ENCODE measurements at places on chromosomes 6 and 20.

DNA sequence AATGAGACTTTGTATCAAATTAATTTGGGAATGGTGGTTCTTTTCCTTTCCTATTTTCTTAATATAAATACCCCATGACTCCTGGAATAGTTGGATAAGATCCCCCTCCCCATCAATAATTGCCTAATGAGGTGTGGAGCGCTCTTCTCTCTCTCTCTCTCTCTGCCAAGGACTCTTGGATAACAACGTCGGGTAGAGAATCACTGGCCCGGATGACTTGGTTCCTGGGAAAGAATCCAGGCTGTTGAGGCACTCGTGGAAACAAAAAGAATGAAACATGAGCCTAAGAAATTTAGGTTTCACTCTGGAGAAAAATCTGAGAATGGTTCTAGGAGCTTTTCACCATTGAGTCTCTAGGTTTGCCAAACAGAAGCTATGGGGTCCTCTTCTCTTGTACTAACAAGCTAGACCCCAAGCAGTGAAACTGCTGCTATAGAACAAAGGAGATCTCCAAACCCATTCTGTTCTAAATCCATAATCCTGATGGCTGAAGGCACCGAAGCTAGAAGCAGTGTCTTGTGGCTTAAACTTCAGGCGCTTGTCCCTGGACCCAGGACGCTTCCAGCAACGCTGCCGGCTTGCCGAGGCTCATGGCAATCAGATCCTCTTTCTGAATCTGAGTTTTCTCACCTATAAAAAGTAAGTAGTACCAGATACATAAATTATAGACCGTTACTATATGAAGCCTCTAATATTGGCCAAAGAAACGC, 241.6 kb upstream of the BTBD3 start:
- DNase-seq: no peak

- no peak for DNase-seq
Measured at GRCh38 chr6:148239801-148240460, 102.7 kb upstream of the SASH1 start.

DNA sequence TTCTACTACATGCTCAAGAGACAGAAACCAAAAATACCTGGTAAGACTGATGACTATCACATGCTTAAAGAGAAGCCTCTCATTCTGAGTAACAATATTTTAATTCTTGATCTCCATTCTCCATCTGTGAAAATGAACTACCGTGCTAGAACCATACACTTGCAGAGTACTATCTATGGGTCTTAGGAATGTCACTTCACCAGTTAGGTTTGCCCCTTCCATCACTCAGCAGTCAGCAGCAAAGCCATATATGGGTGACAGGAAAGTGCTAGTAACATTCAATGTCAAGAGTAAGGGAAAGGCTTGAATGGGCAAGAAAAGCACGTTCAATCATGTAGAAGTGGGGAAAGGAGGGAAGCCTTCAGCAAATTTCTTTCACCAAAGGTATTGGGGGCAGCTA, 2.3 kb downstream of the DNAAF9 start:
- DNase-seq: no peak

DNA sequence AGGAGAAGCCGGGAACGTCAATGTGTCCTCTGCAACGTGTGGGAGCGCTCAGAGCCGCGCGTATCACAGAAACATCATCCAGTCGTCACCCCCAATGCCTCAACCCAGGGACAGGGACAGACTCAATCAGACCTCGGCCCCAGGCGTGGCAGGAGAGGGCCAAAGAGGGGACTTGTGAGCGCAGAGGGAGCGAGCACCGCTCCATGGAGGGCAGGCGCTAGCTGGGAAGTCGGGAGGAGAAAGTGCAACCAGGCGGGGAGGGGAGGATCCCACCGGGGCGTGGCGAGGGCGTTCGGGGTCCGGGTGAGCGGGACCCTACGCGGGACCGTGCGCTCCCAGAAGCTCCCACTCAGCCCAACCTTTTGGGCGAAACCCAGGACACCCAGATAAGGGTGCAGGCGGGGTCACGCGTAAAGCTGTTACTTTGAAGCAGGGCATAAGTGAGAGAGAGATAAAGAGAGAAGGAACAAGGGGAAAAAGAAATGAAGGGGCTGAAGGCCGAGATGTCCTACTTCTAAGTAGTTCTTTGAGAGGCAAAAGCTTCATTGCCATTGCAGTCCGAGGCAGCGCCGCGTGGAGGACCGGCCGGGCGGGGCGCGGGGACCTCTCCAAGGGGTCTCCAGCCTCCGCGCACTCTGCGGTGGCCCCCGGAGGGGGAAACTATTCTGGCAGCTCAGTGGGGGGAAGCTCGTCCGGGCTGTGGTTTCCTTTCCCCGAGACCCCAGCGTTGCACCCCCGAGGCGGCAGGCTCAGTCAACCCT, 862 bp upstream of the SOBP start:
- DNase-seq: no peak

DNA sequence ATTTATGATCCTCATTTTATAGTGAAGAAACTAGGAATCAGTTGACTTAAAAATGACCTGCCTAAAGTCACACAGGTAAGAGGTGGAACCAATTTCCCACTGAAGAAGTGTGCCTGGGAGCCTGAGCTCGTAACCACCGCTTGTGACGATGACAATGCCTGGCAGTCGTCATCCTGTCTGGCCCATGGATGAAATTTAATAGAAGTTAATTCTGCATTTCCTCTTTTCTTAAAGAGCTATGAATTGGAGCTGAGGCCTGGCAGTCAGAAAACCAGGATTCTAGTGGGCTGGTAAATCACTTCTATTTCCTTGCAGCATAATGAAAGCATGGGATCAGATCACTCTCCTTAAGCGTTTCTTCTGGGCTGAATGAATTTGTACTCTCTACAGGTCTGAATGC, 200.0 kb upstream of the SGK1 start:
- DNase-seq: no peak

- no peak for DNase-seq
Measured at GRCh38 chr20:45860560-45861220, 3.3 kb downstream of the ZSWIM3 start.

GRCh38 chr6:71033890-71034289, 77.0 kb upstream of the B3GAT2 start:
- DNase-seq: no peak

GRCh38 chr6:107033126-107033525, 5.1 kb downstream of the MTRES1 start:
- no peak for DNase-seq

- no peak for DNase-seq
Measured at GRCh38 chr20:64039293-64040160, 3.5 kb downstream of the C20orf204 start.

GRCh38 chr6:169891421-169891820, 140.0 kb downstream of the ERMARD start:
- no peak for DNase-seq

DNA sequence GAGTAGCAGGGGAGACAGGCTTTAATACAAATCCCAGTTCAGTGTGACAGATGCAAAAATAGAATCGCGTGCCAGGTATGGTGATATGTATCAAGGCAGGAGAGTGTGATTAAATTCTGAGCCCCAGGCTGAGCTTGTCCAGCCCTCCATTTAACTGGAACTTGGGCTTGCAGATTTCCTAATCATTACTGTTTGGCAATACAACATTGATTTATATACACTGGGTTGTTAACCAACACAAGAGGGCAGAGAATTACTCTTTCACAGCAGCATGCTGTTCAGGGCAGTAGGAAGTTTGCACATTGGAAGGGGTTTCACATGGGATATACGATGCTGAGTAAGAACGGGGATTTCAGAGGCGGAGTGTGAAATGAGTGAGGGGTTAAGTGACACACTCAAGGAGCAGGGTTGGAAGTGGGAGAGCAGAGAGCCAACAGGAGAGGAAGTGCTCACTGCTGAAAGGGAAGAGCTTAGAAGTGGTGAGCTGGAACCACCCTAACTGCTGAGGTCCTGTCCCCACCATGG, 70.8 kb upstream of the ATXN1 start:
- no peak for DNase-seq

GRCh38 chr6:4727671-4728435, 48.4 kb upstream of the CDYL start:
- DNase-seq: no peak

- no peak for DNase-seq
Measured at GRCh38 chr6:56242346-56242745, 5.0 kb downstream of the COL21A1 start.

- no peak for DNase-seq
Measured at GRCh38 chr20:479487-479886, 17.2 kb upstream of the TBC1D20 start.

GRCh38 chr6:170251776-170252571, 38.9 kb downstream of the DLL1 start:
- DNase-seq: no peak

GRCh38 chr6:45922728-45923351, 92.8 kb downstream of the CLIC5 start:
- peak; percentile 56 for DNase-seq

- no peak for DNase-seq
Measured at GRCh38 chr6:41723530-41724227, 11.7 kb downstream of the TFEB start.

- DNase-seq: no peak
Measured at GRCh38 chr6:144379356-144379755, 94.2 kb downstream of the UTRN start.

- DNase-seq: no peak
Measured at GRCh38 chr6:43070028-43070632, 6.0 kb upstream of the PTK7 start.

GRCh38 chr20:59831024-59831915, 102.2 kb downstream of the SYCP2 start:
- DNase-seq: no peak

- peak; percentile 58 for DNase-seq
Measured at GRCh38 chr6:109187399-109188114, 92.2 kb downstream of the CEP57L1 start.

DNA sequence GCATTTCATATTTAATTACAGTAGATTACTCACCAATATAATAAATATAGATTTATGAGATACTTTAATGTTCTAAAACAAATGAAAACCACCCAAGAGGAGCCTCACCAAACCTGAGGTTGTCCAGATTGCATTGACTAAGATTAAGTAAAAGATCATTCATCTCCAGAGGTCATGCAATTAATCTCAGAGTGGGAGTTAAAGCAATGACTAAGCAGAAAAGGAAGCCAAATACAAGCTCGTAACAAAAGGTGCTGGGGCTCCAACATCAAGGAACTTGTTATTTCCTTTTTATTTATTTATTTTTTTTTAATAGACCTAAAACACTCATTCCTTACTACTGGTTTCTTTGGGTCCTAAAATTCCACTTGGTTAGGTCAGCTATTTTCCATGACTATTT, 57.7 kb downstream of the RSPO3 start:
- no peak for DNase-seq

- DNase-seq: no peak
Measured at GRCh38 chr6:30679765-30680535, 6.5 kb downstream of the PPP1R18 start.

GRCh38 chr20:61841966-61842365, 223.7 kb downstream of the TAF4 start:
- no peak for DNase-seq

GRCh38 chr6:4459032-4459431, 317.2 kb upstream of the CDYL start:
- no peak for DNase-seq

- no peak for DNase-seq
Measured at GRCh38 chr6:145367149-145367548, 368.2 kb downstream of the EPM2A start.

DNA sequence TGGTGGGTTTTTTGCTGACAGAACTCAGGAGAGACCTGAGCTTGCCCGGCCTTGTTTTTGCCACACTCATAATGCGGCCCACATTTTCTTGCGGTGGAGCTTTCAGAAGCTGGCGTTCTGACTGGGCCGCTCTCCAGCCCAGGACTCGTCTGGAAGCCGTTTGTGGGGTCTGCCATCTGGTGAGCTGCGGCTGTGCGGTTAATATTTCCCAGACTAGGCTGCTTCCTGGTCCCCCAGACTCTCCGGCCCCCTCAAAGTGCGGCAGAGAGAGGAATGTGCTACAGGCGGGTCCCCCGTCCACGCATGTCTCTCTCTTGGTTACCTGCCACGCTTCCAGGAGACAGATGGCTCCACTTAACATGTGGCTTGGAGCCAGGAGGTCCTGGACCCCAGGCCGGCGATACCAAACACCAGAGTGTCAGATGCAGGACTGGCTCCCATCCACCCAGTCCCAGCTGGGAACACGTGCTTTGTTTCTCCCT, 128.9 kb upstream of the PMEPA1 start:
- no peak for DNase-seq

DNA sequence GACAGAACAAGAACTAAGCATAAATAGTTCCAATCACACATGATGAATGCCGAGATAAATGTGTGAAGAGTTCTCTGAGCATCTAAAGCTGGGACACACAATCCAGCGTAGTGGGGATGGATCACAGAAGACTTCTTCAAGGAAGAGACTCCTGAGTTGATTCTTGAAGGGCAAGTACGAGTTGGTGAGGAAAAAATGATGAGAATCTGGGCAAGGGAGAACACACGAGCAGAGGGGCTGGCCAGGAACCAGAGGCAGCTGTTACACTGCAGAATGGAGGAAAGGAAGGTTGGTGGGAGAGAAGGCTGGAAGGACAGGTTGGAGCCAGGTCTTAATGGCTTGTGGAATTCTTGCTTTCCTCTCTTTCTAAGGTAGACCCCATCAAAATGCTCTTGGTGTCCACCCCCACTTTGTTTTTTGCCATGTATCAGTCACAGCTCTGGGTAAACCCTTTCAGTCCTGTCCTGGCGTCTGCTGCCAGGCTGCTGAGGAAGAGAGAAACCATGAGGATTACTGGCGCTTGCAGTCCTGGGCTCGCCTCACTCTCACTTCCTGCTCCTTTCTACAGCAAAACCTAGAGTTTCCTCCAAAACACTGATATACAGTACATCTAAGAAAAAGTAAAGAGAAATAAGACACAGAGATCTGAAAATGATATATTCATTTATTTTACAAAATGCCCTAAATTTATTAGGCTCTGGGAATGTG, 127.6 kb upstream of the FAM184A start:
- no peak for DNase-seq

DNA sequence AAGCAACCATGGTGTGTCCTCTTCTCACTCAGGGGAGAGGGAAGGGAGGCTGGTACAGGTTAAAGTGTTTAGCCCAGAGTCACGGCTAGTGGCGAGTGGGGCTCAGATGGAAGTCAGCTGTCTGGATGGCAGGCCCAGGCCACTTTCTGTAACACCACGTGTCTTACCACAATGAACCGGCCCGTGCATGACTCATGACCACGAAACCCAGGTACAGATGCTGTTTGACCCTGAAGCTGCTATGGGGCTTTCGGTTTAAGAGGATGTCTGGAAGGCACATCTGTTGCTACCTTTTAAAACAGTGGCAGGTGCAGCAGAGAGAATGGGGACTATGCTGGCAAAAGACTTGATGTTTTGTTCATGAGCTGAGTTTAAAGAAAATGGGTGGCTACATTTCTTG, 36.5 kb upstream of the MPC1 start:
- no peak for DNase-seq

DNA sequence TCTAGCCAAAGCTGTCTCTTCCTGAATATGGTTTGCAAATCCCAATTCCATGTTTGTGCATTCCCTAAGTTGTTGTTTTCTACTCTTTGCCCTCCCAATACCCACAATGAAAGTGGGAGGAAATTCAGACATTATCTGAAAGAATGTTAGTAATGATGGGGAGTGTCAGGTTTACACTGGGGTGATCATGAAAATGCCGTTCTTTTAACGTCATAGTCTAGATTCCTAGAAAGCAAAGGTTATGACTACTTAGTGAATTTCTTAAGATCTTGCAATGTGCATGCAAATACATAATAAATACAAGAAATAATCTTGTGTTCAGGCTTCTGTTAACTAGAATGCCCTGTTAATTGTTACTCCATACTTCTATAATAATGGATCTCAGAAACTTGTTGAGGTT, 101.0 kb downstream of the LCA5 start:
- DNase-seq: no peak

GRCh38 chr6:163432300-163432699, 17.8 kb downstream of the QKI start:
- no peak for DNase-seq
